ENCODE measurements at places on chromosomes 2 and 18. TPM values are rescaled to one million over a fixed set of nuclear protein-coding genes. Genes with fewer than 3 reads are reported as not detected.

GRCh38 chr18:53142005-53142404, 802.0 kb downstream of the DCC start:
- H3K27ac ChIP-seq = no peak overlapping the region
- no peak overlapping the region for H3K4me3 ChIP-seq
- H3K4me1 ChIP-seq = no peaks in the 10 kb centered on the region

Gene CXCR4
- 52.3 TPM for total RNA-seq

Gene SH3BP4
- total RNA-seq = 13.9 TPM

GRCh38 chr2:203484266-203485112, 50.6 kb downstream of the RAPH1 start:
- H3K4me3 ChIP-seq = no peak overlapping the region
- no peak overlapping the region for H3K27ac ChIP-seq
- no peaks in the 10 kb centered on the region for H3K27me3 ChIP-seq
- peaks cover 10% of the 10 kb centered on the region for H3K36me3 ChIP-seq
- H3K4me1 ChIP-seq = no peaks in the 10 kb centered on the region
- DNase-seq = peak; percentile 43

DNA sequence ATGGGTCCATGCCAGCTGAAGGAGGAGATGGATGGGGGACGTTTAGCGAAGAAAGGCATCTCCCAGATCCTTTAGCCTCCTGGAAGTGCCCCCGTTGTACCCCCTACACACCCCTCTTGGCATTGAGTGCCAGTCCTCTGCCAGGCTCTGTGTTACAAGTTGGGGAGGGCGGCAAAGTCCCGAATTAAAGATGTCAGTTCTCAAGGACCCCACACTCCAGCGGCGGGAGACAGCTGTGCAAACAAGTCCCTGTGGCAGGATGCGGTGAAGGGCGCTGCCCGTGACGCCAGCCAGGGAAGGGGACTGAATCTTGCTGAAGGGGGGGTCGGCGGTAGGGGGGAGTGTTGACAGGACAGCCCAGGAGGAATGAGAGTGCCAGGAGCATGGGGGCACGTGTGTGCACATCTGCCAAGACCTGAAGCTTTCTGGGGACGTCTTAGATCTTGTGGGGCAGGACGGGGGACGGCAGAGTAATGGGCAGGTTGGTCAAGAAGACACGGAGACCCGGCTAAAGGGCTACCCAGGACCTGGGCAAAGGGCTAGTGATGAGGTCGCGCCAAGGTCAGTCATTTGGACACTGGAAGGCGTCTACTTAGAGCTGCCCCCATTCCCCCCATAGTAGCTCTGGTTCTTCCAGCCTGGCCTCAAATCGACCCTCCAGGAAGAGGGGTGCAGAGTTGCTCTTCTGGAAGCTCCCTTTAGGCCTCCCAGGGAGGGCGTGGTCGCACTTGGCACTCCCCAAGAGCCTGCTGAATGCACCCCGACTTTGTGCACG, 2.8 kb upstream of the CTDSP1 start:
- H3K36me3 ChIP-seq = peaks cover 10% of the 10 kb centered on the region
- no peak for DNase-seq
- peaks cover 51% of the 10 kb centered on the region for H3K4me1 ChIP-seq

Gene ARL4C
- 19.2 TPM for total RNA-seq
